ENCODE measurements at places on chromosomes 5 and 9.

DNA sequence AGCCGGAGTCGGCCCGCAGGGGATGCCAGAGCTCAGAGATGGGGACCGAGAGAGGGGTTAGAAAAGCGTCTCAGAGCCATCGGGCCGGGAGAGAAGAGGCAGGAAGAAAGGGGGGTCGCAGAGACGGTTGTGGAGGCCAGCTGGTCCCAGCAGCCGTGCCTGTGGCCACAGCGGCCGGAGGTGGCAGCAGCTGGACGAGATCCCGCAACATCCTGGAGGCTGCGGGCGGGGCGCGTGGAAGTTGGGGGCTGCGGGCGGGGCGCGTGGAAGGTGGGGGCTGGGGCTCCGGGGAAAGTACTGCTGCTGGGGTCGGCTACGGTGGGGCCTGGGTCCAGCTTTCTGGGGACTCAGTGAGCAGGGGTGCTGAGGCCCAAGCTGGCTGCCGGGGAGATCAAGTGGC lies 34.4 kb upstream of the EGFL7 start:
- DNase-seq, result no peak

- DNase-seq, result no peak
Observed at GRCh38 chr5:45110399-45110798, 301.7 kb downstream of the MRPS30 start.

GRCh38 chr9:94783928-94784327 lies 57.4 kb downstream of the AOPEP start:
- DNase-seq, result no peak

DNA sequence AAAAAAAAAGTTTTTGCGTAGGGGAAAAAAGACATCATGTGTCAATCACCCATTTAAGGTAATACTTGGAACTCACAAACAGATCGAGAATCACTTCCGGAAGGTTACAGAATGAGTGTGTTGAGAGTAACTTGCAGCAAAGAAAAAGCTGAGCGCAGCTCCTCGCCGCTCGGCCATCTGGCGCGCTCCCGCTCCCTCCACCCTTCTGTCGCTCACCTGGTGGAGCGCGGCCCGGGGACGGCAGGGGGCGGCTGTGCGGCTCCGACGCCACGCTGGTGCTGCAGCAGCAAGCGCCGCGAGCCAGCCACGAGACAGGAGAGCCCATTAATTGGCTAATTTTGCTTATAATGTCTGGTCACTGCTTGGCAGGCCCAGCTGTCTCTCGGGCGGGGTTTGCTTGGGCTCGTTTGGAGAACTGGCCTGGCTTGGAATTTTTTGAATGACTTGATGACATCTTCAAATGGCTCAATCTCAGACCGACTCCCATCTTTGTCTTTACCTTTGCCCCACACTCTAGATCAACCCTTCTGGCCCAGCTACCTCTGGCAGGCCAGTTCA lies 601.8 kb downstream of the CCDC171 start:
- no peak for DNase-seq

DNA sequence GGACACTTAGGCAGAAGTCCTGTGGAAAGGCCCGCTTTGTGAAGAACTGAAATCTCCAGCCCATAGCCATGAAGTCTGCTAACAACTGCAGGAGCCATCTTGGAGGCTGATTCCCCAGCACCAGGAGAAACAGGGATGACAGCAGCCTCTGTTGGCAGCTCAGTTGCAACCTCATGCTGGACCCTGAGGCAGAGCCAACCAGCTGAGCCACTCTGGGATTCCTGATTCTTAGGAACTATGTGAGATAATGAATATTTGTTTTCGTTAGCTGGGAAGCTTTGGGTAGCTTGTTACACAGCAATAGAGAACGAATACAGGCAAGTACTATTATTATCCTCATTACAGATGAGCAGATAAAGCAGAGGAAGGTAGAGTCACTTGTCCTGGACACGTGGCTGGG lies 210.5 kb upstream of the ANKH start:
- DNase-seq, result no peak

DNA sequence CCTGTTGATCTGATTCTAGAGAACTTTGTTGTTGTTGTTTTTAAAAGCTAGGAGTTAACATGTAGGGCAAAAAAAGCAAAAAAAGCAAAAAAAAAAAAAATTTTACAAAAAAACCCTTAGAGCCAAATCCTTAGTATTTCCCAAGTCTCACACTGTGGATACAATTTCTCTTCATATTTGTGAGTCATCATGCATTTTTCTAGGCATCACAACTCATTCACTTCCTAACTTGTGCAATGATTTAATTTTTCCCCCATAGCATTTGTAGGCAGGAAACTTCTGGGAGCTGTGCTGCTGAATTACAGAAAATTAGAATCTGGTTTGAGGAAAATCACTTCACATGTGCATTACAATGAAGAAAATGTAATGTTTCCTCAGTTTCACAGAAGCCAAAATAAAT lies 91.9 kb downstream of the MARCHF3 start:
- no peak for DNase-seq

DNA sequence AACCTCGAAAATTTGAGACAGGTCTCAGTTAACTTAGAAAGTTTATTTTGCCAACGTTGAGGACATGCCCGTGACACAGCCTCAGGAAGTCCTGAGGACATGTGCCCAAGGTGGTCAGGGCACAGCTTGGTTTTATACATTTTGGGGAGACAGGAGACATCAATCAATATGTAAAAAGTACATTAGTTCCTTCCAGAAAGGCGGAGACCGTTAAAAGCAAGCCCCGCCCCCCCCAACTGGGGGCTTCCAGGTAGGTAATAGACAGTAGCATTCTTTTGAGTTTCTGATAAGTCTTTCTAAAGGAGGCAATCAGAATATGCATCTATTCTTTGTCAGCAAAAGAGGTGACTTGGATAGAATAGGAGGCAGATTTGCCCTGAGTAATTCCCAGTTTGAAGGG lies 599 bp upstream of the MOCS2 start:
- no peak for DNase-seq

DNA sequence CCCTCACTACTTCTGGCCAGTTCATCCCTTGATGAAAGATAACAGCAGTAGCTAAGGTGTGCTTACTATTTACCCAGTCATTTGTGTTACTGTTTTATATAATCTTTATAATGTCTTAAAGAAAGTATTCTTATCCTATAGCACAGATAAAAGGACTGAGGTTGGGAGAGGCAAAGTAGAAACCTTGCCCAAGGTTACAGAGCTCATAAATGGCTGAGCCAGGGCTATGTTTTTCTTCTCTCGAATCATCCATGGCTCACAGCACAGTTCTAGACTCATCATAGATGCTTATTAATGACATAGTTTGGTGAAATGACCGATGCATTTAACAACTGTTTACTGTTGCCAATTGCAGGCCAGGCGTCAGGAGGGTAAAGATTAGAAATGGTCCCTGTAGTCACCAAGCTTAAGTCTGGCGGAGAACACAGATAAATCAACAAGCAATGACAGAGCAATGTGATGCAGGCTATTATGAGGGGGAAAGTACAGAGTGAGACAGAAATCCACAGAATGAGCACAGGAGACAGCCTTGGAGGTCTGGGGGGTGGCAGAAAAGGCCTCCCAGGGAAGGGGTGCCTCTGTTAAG lies 65.6 kb upstream of the ZNF622 start:
- DNase-seq, result no peak

DNA sequence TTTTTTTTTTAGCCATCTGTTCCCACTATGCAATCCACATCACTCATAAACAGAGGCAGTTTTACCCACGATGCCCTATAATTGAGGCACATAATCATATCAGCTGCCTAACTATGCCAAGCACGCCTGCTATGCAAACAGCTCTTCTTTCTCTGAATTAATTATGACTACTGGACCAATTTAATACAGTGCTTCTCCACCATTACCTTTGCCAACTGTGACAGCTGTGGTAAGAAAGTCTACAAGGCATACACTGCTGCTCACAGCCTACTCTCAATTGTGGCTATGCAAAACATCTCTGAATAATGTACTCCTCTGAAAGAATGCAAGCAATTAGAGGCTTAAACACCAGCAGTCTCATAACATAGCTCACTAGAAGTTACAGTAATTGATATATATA lies 97.1 kb downstream of the DTWD2 start:
- DNase-seq, result no peak

DNA sequence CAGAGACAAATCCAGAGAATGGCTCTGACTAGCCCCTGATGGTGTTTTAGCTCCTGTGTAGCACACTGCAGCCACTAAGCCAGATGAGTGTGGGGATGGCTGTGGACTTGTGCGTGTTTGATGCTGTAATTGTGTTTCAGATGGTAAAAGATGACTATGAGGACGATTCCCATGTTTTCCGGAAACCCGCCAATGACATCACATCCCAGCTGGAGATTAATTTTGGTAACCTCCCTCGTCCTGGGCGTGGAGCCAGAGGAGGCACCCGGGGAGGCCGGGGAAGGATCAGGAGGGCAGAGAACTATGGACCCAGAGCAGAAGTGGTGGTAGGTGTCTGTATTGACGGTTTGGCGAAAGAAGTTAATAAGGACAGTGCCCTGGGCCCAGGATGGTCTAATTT lies 38.0 kb downstream of the HABP4 start:
- DNase-seq, result no peak

DNA sequence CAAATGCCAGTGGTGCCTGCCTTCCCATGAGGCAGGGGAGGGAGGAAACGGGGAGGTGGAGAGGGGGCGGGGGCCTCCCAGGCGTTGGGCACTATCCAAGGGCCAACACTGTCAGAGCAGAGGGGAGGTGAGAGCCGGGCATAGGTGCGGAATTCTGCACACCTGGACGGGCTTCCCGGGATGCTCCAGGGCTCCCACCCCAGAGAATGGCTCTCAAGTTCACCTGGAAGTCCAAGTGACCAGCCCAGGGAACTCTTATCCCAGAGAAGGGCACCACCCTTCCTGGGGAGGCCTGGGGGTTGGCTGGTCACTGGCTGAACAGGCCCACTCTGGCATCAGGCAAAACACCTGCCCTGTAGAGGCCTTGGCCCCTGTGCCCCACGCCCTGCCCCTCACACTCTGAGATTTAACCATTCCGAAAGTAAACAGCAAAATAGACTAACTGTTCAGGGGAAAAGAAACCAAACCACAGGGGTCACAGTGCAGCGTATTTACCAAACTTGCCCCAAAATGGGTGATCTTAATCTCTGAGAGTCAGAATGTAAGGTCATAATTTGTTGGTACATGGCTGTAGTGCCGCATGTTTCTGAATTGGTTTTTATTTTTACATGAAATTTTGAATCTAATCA lies 2.7 kb downstream of the CSF2 start:
- DNase-seq, result no peak

DNA sequence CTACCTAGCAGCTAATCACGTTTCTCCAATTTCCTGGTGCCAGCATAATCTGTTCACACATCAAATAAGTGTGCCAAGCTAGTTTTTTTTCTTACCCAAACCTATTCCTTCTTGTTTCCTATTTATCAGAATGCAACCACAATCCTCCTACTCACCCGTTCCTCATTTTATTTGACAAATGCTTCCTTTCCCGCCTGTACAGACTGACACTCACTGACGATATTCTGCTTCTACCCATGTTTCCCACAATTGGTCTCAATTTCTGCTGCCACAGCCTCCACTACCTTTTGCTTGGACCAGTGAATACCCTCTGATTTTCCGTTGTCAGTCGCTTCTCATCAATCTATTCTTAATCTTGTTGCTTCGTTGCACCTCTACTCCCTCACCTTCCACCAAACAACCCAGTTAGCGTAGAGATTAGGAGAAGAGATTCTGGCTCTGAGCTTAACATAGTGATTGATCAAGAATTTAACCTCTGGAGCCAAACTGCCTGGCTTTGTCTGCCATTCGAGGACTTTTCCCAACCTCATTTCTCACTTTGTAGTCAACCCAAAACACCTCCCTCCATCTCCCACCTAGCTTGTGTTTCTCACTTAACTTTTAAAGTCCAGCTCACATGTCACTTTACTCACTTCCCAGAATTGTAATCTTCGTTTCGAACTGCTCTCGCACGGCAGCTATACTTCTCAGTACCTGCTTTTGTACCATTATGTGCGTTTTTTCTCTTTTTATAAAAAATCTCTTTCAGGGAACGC lies 729 bp upstream of the TMEM38B start:
- peak; percentile 33 for DNase-seq

GRCh38 chr5:159313197-159313596 lies 17.1 kb downstream of the IL12B start:
- DNase-seq, result no peak

DNA sequence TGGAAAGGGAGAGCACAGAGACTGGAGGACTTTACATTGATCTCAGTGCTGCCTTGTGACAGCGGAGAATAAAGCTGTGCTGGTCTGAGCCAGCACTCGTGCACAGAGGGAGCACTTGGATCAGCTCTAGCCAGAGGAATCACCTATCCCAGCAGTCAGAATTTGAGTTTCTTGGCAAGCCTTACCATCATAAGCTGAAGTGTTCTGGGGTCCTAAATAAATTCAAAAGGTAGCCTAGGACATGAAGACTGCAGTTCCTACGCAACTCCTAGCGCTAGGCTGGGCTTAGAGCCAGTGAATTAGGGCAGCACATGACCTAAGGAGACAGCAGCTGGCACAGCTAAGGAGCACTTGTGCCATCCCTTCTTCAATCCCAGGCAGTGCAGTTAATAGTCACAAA lies 119.5 kb downstream of the HMHB1 start:
- DNase-seq, result no peak

DNA sequence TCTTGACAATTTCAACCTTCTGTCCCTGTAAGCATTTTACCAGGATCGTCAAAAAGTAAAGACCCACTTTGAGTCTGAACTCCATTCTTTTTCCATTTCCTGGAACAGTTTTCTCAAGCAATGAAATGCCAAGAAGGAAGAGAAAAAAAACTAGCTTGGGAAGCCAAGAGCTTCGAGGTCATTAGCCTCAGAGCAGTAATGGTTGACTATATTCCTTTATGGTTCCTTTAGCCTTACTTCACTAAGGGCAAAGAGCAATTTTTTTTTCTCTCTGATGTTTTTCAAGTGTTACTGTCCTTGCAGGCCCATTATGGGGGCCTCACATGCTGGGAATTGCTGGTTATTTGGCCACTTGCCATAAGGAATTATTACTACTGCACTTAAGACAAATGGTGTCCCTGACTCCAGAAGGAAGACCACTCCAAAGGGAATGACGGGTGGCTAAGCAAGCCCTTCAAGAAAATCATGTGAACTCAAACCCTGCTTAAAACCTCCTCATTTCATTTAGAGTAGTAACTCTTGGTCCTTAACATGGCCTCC lies 37.1 kb downstream of the BNC2 start:
- no peak for DNase-seq

- no peak for DNase-seq
Observed at GRCh38 chr5:156251076-156251475, 75.9 kb upstream of the SGCD start.

GRCh38 chr5:116942622-116943021 lies 368.0 kb upstream of the SEMA6A start:
- no peak for DNase-seq

DNA sequence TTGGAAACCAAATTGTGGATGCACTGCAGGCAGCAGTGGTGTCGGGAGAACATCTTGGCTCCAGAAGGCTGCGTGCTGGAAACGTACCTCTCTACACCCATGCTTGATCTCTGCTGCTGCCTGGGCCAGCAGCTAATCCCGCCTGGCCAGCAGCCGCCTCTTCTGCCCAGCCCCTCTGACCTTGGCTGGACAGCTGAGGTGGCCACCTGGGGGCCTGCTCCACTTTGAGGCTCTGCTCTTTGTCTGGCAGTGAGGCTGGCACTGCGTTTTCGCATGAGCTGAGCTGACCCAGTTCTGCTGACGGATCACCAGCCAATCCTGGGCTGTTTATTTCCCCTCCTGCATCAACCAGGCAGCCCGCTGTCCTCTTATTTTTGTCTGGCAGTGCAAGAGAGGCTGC lies 154.9 kb downstream of the TENT4A start:
- DNase-seq, result no peak

- no peak for DNase-seq
Observed at GRCh38 chr5:73440262-73440661, 8.3 kb downstream of the FOXD1 start.

All from Kasumi-1 (cell line).